ENCODE measurements at places on chromosomes 16 and 17. TPM values are rescaled to one million over a fixed set of nuclear protein-coding genes. Genes with fewer than 3 reads are reported as not detected.

DNA sequence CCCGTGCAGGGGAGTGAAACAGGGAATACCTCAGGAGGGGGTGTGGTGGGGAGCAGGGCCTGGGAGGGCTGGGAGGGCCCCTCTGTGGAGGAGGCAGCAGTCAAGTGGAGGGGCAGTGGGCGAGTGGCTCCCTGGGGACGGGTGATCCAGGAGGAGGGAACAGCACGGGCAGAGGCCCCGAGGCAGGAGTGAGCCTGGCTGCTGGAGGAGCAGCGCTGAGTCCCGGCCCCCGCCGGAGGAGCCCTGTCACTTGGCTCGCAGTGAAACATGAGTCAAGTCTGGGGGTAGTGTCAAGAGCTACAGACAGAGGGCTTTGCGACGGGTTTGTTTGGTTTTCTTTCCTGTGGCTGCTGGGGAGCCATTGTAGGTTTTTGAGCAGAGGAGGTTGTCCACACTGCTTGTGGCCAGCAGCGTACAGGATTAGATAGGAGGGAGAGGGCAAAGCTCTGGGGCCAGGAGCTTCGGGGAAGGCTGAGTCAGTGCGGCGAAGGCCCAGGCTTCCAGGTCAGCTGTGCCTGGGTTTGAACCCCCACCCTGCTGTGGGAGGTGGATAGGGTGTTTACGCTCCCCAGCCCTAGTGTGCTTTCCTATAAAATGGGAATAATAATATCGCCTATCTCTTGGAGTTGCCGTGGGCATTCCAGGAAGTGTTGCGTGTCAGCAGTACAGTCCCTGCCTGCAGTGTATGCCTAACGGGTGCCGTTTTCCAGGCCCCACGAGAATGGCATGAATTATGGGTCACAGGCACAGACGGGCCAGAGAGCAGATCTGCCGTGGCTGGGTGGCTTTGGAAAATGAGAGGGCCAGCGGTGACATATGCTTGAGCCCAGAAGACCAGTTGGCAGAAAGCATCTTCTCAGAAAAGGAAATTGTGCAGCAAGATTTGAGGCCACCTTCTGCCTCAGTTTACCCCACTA, 115.9 kb upstream of the CIBAR2 start:
- no peak overlapping the region for H3K27ac ChIP-seq
- DNase-seq, result no peak
- H3K4me1 ChIP-seq, result peaks cover 52% of the 10 kb centered on the region
- peaks cover 3% of the 10 kb centered on the region for H3K36me3 ChIP-seq
- no peak overlapping the region for H3K4me3 ChIP-seq

The PRR15L gene
- 0.17 TPM for total RNA-seq

- H3K36me3 ChIP-seq, result peaks cover 6% of the 10 kb centered on the region
- H3K4me1 ChIP-seq, result peaks cover 51% of the 10 kb centered on the region
- peak overlapping the region; percentile 57 for H3K27ac ChIP-seq
Measured at GRCh38 chr17:27457360-27457715, 1.1 kb downstream of the KSR1 start.

GRCh38 chr17:40553694-40554534, 11.4 kb downstream of the CCR7 start:
- H3K27me3 ChIP-seq, result no peaks in the 10 kb centered on the region
- H3K4me3 ChIP-seq, result no peak overlapping the region
- H3K4me1 ChIP-seq, result peaks cover 73% of the 10 kb centered on the region
- no peaks in the 10 kb centered on the region for H3K36me3 ChIP-seq
- H3K27ac ChIP-seq, result peak overlapping the region; percentile 79

The RANBP10 gene
- 6.7 TPM for total RNA-seq

DNA sequence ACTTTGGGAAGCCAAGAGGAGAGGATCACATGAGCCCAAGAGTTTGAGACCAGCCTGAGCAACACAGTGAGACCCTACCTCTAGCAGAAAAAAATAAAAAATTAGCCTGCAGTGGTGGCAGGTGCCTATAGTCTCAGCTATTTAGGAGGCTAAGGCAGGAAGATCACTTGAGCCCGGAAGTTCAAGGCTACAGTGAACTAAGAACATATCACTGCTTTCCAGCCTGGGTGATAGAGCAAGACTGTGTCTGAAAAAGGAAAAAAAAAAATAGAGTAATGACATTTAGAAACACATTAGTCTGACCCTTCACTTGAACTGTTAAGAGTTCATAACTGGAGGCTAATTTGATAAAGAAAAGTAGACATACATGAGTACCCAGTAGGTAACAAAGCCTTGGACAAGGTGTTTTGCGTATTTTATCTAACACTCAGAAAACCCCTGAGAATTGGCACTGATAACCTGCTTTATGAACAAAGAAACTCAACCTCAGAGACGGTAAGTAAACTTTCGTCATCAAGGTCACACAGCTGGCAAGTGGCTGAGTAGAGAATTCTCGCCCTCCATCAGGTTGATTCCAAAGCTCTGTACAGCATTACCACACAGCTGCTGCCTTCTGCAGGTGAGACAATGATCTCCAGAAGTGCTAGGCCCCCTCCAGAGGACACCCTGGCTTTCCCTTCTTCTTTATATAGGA, 101.1 kb downstream of the SMG6 start:
- no peaks in the 10 kb centered on the region for H3K36me3 ChIP-seq
- peaks cover 7% of the 10 kb centered on the region for H3K4me1 ChIP-seq
- no peak overlapping the region for H3K4me3 ChIP-seq
- no peaks in the 10 kb centered on the region for H3K27me3 ChIP-seq
- DNase-seq, result no peak
